ENCODE measurements at places on chromosomes 11 and 22. TPM values are rescaled to one million over a fixed set of nuclear protein-coding genes. Genes with fewer than 3 reads are reported as not detected.

DNA sequence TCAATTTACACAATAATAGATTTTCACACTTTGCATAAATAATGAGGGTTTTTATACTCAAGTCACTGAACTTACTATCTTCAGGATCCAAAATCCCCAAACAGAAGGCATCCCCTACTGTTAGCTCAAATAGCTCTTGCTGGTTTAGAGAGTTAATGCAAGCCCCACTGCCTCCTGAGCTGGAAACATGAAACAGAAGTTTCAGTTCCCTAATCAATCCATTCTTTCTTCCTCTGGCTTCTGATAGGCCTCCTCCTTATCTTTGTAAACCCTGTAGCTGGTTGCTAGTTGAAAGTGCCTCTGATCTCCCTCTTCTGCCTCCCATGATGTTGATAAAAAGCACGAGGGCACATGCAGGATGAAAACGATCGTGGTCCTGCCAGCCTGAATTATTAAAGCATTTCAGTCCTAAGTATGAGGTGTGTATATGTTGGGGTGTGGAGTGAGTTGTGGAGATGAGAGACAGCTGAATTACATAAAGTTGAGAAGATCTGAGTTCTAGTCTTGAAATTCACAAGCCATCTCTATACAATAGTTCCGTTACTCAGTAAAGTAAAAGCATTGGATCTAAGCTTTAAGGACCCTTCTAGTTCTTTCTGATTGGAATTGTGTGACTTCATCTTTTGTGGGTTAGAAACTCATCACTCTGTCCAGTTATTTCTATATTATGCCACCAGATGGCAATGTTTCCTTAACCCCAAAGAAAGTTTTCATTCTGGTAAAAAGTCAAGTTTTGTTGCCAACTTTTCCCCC, 35.0 kb upstream of the EHF start:
- no peak for DNase-seq

GRCh38 chr11:129652835-129653234, 162.8 kb upstream of the TMEM45B start:
- no peak for DNase-seq

- DNase-seq, result peak; percentile 59
Measured at GRCh38 chr22:19986410-19987341, 29.9 kb downstream of the ARVCF start.

GRCh38 chr22:27405672-27406388, 395.7 kb downstream of the MN1 start:
- DNase-seq, result peak; percentile 44

HEPHL1 gene
- not detected for total RNA-seq

GRCh38 chr11:114564831-114565230, 5.2 kb upstream of the NXPE1 start:
- no peak for DNase-seq

- DNase-seq, result peak; percentile 41
Measured at GRCh38 chr22:32558681-32559355, 84.2 kb downstream of the FBXO7 start.

RFPL3 gene
- total RNA-seq, result not detected

- peak; percentile 45 for DNase-seq
Measured at GRCh38 chr22:37284805-37285355, 2.6 kb downstream of the CYTH4 start.

P2RX3 gene
- total RNA-seq, result not detected

TRIM48 gene
- total RNA-seq, result not detected

DNA sequence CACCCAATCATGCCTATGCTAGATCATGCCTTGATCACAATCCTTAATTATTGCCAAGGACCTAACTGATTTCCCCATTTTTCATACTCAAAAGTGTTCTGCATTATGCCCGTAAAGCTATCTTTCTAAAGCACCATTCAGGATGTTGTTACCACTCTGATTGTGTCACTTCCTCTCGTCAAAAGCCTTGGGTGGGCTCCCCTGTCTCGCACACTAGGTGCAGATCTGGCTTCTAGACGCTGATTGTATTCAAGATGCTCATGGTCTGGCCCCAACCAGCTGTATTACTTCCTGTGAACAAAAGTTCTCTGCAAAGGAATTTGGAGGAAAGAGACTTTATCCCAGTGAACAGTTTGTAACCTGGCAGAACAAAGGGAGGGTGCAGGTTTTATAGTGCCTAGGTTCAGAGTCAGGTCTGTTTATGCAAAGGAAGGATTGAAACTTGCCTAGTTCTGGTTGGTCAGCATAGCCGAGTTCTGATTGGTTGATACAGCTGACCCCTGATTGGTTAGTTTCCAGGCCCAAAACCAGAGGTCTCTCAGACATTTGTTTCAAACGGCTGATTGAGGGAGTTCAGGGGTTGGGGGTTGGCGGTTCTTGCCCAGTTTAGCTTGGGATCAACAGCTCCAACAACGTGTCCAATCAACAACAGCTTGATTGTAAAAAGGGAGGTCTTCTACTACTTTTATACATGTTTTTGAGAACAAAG, 25.4 kb downstream of the ATG13 start:
- no peak for DNase-seq

MN1 gene
- 3.9 TPM for total RNA-seq

SEPTIN3 gene
- total RNA-seq, result 37.9 TPM

GRCh38 chr11:23903044-23903704, 593.7 kb upstream of the LUZP2 start:
- DNase-seq, result no peak

OR51M1 gene
- not detected for total RNA-seq
